ENCODE measurements at places on chromosomes 1 and 21.

DNA sequence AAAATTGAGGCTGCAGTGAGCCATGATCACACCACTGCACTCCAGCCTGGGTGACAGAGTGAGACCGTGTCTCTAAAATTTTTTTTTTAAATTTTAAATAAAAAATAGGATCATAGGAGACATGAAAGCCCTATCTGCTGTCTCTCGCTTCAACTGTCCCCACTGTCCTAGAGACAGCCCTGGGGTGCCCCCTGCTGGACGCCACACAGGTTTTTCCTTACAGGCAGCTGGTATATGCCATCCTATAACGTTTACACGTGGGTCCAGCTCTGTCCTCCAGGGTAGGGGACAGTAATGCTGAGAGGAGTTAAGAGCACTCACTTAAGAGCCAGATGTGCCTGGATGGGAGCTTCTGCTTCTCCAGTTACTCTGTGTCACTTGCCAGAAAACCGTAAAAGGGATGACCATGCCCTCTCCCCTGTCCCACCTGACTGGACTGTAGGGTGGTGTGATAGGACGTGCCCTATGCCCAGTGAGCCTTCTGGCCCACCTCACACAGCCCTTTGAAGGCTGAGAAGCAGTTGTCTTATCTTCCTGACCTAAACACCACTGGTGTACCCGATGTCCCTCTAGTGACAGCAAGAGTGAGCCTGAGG, 8.5 kb downstream of the FBXO2 start:
- DNase-seq: peak; percentile 82

- DNase-seq: peak; percentile 46
Observed at GRCh38 chr1:225700889-225701465, 48.1 kb upstream of the ENAH start.

- no peak for DNase-seq
Observed at GRCh38 chr1:50418600-50419109, 4.6 kb downstream of the DMRTA2 start.

DNA sequence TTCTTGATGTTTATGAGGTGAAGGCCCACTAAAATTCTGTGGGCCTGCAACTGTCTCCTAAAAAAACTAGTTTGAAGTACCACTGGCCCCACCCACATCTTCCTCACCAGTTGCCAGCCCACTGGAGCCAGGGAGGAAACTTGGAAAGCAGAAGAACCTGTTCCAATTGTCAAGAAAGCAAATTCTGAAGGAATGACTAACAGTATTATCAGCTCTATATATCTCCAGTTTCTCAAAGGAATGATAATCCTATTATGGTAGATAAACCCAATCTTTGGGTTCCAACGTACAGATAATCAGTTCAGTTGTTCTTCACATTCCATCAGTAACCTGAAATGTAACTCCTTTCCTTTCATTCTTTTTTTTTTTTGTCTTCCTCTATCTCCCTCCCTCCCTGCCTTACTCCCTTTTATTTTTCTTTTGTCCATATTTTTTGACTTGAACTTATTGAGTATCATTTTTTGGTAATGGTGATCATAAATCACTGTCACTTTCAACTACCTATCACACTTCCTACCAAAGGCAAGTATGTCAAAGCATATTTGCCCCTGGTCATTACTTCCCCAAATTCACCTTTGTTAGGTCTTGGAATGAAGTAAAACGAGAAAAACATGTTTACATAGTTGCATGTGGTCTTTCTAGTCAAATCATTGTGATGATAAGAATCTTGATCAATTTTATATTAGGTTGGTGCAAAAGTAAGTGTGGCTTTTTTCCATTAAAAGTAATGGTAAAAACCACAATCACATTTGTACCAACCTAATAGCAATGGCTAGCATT, 943.4 kb downstream of the TTLL7 start:
- DNase-seq: no peak

GRCh38 chr1:72936942-72937341, 654.6 kb upstream of the NEGR1 start:
- no peak for DNase-seq

DNA sequence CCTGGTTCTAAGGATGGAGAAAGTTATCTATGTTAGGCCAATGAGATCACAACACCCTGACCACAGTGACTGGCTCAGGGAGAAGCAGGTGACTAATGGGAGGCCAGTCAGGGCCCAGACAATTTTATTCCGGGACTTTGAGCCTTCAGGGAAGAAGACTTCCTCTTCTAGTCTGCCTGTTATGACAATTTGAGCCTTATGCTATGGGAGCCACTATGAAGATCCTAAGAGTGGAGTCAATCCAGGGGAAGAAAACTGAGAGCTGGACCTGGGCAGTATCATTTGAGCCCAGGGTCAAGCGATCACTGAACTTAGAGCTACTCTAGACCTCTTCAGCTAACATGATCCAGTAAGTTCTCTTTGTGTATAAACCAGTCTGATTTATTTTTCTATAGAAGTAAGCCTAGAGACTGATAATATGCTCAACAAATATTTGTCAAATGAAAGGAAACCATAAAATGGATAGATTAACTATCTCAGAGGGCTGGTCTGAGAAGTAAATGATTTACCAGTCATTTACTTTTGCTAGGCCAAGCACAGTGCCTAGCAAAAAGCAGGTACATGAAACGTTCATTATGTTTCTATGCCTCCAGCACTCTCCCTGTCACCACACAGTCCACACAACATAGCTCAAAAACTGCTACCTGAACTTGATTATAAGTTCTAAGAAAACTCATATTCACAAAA, 4.2 kb upstream of the C1orf141 start:
- DNase-seq: no peak

DNA sequence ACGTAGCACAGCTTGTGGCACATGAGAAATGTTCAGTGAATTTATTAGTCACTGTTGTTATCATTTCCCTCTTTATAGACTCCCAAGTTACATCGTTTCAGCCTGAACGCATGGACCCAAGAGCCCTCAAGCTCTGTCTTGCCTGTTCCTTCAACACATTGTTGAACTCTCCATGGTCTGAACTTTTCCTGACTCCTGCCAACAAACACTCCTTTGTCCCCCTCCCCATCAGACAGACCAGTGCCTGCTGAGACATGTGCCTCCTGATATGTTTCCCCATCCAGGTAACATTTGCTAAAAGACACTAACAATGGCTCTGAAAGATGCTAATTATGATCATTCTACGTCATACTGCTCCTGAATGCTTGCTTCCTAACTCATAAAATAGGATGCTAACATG, 108.7 kb upstream of the NFIA start:
- no peak for DNase-seq

DNA sequence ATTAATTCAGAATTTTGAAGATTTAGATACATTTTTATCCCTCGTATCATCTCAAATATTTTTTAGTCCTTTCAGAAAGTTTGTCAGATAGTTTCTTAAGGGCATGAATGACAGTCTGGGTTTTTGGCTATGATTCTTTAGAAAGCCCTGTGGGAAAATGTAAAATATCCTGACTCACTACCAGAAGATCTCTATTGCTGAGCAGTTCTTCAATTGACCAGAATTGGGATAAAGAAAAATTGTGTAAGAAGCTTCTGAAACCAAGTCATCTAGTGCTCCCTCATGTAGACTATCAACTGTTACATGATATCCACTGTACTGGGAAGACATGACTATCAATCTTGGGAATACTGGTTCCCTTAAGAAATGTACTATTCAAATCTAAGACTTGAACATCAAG, 608.3 kb upstream of the CHRM3 start:
- DNase-seq: no peak

- peak; percentile 29 for DNase-seq
Observed at GRCh38 chr1:168879896-168880734, 151.1 kb upstream of the DPT start.

DNA sequence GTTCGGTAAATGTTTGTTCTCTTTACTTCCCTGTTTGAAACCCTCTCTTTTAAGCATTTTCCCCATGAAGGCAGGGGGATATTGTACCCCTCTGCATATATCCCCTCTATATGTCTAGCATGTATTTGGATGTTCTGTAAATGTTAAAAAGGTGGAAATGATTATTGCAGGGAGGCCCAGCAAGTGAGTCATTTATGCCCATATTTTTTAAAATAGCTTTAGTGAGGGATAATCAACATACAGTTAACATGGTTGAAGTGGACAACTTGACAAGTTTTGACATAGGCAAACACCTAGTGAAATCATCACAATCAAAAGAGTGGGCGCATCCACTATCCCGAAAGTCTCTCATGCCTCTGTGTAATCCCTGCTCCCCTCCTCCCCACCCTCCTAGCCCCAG, 20.8 kb upstream of the RGS16 start:
- no peak for DNase-seq

GRCh38 chr1:90143591-90143990, 148.7 kb downstream of the ZNF326 start:
- DNase-seq: no peak

GRCh38 chr1:182725259-182726255, 41.2 kb upstream of the RGS8 start:
- DNase-seq: peak; percentile 9

DNA sequence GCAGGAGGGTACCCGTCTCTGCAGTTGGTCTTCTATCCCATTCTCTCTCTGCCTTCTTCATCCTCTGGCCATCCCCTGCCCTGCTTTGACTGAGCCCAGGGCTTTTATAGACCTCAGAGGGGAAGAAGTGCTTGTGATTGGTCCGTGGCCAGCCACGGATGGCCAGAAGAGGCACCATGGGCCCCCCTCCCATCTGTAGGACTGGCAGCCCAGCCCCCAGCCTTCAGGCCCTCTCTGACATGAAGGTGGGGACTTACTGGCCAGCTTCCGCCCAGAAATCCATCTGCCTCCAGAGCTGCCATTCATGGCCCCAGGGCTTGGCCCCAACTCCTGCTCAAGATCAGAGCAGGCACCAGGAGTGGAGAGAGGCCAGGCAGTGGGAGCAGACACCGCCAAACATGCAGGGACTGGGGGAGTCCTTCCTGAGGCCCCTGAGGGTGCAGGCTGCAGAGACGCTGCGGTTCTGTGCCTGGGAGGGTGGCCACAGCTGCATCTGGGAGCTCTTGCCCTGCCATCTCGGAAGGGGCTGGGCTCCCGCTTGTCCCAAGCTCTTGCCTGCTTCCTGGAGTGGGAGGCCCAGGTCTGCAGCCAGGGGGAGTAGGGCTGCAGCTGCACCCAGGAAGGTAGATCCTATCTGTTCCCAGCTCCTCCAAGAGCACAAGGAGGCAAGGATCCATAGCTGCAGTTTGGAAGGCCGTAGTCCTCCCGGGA, 698.6 kb upstream of the B3GALT2 start:
- no peak for DNase-seq

DNA sequence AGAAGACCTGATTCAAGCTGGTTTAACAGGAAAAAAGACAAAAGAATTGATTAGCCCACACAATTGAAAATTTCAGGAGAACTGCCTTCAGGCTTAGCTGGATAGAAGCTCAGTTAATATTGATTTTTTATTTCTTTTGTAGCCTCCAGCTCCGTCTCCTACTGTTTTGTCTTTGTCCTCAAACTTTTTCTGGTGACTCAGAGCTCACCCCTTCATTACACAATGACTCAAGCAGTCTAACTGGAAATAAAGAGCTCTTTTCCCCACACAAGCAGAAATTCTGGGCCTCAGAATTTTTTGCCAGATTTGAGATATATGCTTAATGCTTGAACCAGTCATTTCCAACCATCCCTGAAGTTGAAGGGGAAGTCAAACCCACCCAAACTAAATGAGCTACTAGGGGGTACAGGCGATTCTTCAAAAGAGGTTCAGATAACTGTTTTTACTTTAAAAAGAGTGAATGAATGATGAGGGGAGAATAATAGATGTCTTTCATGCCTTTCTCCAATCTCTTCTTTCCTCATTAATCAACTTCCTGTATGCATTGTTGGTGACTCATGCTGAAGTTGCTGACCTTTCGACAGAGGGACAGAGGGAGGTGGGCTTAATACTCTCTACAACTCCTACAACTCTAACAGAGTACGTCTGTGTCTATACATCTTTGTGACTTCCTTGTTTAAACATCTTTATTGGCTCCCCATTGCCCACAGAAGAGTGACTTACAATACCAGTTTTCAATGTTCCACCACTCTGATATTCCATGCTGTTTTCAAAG, 6.2 kb upstream of the ACP6 start:
- peak; percentile 86 for DNase-seq

DNA sequence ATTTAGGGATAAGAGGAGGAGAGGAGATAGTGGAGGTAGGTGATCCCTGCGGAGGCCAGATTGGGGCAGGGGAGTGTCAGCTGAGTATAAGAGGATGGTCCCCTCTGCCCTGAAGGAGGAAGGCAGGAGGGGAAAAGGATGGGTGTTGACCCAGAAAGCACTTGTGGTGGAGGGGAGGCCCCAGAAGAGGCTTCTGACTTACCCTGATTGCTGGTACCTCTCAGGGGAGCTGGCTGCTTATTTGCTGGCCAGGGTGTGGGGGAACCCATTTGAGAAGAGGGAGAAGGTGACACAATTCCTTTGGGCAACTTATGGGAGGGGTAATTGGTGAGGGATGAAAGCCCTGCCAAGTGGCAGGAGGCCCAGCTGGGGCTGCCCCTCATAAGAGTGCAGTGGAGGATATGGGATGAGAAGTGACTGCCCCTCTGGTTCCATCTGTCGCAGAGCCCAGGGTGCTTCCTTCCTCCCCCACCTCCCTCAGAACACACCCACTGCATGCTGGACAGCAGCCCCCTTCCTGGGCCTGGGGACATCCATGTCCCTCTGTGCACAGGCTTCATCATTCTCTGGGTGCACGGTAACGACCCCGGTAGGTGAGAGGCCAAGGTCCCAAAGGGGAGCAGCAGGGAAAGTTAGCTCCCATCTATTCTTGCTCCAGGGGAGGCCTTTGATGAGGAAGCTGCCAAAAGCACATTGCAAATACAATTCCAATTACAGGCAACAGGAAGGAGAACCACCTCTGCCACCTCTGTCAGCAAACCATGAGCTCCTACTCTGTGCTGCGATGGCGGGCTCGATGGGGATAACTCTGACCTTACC, 1.4 kb upstream of the PCSK9 start:
- no peak for DNase-seq

GRCh38 chr1:215219372-215219771, 136.8 kb downstream of the KCNK2 start:
- no peak for DNase-seq

- DNase-seq: no peak
Observed at GRCh38 chr1:71964188-71964587, 318.2 kb downstream of the NEGR1 start.

DNA sequence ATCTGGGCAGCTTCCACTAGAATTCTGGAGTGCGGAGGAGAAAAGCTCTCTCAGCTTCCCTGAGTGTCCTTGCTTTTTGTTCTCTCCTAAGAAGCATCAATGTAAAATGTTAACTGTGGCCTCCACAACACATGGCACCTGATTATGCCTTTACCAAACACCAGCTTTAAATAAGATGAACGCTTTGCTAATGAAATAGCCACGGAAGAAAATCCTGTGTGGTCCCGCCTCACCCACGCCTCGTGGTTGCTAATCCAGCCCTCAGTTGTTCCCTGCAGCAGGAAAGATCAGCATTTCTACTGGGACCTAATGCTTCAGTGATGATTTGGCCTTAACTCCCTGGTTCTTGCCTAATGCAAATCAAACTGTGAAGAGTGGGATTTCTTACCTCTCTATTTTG, 1.8 kb upstream of the ERG start:
- no peak for DNase-seq

GRCh38 chr21:17784604-17785402, 34.4 kb downstream of the C21orf91 start:
- DNase-seq: no peak

DNA sequence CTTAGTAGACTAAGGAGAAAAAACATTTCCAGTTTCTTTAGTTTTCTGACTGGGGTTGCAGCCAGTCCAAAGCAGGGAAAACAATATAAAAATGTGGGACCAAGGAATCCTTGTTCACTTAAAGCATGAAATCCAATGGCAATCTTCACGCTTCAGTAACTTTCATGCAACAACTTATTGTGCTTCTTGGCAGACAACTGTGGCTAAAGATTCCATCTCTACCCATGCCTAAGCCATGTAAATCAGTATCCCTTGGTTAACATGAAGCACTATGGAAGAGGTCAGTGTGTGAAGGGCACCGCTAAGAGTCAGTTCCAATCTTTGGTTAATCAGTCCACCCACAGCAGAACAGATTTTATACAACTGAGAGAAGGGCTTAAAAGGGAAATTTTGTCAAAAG, 201.8 kb upstream of the GREM2 start:
- no peak for DNase-seq
